ENCODE measurements at places on chromosomes 12 and 14.

GRCh38 chr12:34386016-34386415, 363.7 kb downstream of the ALG10 start:
- DNase-seq, result no peak

DNA sequence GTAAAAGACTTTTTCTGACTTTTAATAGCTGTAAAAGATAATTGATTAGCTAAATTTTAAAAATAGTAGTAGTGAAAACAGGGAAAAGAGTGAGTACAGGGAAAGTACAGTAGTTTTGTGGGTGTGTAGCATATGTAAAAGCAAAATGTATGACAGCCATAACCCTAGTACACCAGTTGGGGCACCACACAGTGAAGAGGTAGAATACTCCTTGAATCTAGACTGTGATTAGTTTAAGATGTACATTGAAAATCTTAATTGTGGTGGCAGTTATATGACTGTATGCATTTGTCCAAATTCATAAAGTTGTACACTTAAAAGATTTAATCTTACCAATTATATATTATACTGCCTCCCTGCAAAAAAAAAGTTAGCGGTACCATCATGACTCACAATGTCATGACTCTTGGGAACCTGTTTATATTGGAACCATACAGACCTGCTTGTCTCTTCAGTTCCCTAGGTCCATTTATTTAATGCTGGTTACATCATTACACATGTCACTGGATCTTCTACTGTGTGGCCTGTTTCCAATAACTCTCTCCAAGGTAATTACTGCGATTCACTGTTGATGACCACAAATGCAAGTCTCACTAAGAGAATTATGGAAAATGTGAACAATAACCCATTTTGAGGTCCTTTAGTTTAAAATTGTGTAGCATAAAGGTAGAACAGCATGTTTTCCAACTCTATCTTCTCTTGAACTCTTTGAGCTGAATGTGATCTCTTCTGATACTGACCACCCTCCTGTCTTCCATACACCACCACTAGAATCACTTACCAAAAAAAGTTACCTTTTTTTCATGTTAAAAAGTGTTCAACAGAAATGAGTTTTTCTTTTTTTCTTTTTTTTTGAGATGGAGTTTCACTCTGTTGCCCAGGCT, 264.2 kb upstream of the AMIGO2 start:
- DNase-seq, result no peak

DNA sequence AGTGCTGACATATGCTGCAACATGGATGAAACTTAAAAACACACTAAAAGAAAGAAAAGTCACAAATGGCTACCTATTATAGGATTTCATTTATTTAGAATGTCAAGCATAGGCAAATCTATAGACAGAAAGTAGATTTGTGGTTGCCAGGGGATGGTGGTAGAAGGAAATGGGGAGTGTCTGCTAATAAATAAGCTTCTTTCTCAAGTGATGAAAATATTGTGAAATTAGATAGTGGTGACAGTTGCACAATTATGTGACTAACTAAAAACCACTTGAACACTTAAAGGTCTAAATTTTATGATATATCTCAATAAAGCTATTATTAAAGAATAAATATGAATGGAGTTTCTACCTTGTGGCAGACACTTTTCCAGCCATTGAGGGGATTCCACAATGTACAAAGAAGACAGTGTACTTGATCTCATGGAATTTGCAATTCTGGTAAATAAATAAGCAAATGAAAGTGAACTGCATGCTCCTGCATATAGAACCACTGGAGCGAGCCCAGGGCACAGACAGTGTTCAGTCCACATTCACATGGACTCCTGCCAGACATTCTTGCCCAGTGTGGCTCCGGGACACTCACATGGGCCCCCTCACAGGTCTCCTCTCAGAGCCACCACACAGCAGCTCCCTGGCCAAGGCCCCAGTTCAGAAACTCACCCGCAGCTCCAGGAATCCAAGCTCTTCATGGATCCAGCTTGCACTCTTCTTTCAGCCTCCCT, 107.1 kb upstream of the ARID2 start:
- peak; percentile 20 for DNase-seq

GRCh38 chr14:55109836-55110235, 19.2 kb upstream of the LGALS3 start:
- no peak for DNase-seq

DNA sequence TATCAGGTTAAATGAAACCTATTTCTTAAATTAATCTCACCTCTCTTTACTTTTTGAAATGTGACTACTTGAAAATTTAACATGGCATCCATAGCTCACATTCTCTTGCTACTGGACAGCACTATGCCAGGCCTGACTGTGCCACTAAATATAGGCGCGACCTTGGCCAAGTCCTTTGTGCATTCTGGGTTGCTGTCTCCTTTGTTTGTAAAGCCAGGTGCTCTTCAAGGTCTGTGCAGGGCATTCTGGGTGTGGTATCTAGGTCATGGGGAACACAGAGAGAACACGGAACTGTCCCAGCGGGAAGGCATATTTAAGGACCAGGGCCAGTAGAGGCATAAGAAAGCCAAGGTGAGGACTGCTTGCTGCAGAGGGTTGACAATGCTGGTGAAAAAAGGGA, 121.2 kb downstream of the ZNF664 start:
- no peak for DNase-seq

- peak; percentile 55 for DNase-seq
Observed at GRCh38 chr12:107731366-107731765, 29.6 kb downstream of the PRDM4 start.

- DNase-seq, result no peak
Observed at GRCh38 chr12:60834372-60834771, 1238.5 kb downstream of the SLC16A7 start.

GRCh38 chr12:4346931-4347330, 25.9 kb downstream of the TIGAR start:
- no peak for DNase-seq

GRCh38 chr12:123271001-123271668, 521 bp downstream of the CDK2AP1 start:
- DNase-seq, result peak; percentile 16

- no peak for DNase-seq
Observed at GRCh38 chr12:58870595-58870994, 49.7 kb downstream of the LRIG3 start.

GRCh38 chr14:24377126-24377525, 9.1 kb downstream of the NFATC4 start:
- DNase-seq, result no peak

DNA sequence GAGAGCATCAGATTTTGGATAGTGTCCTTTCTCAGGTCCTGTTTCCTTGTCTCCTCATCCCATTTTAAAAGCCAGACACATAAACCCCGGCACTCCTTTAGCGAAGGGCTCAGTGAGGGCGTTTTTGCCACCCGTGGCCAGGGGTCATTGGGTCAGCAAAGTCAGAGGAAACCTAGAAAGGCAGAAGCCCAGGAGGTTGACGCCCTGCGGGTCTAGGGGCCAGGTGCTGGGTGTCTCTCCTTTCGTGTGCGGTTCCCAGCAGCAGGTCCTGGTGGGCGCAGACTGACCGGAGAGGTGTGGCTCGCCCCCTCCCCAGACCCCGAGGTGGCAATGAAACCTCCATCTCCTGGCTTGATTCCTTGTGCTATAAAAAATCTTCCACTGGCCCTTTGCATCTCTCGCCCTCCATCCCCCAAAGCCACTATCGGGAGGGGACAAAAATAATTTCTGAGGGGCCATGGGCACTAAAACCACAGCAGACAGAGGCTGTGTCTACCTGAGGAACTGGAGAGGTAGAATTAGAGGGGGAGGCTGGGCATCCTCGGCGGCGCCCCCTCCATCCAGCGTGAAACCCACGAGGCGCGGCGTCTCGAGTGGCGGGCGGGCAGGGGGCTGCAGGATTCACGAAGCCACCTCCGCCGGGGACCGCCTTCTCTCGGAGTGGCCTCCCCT, 858 bp upstream of the FRMD6 start:
- no peak for DNase-seq

- DNase-seq, result no peak
Observed at GRCh38 chr14:55370883-55371455, 40.7 kb downstream of the ATG14 start.

DNA sequence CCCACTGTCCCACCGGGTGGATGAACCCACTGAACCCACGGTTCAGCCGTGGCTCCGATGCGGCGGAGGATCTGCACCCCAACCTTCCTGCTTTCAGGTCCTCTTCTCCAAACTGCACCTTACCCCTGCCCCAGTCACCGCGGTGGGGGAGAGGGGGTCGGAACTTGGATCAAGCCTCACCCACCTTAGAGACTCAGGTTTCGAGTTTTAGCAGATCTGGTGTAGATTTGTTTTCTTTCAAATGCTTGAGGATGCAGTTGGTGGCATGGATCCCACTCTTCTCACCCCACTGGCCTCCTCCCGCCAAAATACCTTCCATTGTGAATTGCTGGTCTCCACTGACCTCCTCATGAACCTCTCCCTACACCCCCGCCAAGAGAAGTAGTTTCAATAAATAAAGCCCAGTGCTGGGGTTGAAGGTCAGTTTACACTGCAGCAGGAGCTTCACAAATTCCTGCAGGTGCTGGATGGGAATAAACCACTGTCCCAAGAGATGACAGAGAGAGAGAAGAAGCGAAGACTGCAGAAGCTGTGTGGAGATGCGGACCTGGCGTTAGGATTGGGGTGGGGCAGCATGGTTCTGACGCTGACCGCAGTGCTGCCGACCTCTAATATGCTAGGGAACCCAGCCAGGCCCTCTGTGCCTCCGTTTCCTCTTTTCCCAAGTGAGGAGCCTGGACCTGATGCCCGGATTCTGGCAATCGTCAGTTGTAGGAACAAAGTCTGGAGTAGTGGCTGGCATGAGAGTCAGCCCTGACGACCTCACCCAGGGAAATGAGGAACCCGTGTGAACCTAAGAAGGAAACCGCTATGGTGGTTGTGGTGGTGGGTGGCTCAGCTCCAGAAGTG, 7.4 kb downstream of the TTC6 start:
- DNase-seq, result no peak

DNA sequence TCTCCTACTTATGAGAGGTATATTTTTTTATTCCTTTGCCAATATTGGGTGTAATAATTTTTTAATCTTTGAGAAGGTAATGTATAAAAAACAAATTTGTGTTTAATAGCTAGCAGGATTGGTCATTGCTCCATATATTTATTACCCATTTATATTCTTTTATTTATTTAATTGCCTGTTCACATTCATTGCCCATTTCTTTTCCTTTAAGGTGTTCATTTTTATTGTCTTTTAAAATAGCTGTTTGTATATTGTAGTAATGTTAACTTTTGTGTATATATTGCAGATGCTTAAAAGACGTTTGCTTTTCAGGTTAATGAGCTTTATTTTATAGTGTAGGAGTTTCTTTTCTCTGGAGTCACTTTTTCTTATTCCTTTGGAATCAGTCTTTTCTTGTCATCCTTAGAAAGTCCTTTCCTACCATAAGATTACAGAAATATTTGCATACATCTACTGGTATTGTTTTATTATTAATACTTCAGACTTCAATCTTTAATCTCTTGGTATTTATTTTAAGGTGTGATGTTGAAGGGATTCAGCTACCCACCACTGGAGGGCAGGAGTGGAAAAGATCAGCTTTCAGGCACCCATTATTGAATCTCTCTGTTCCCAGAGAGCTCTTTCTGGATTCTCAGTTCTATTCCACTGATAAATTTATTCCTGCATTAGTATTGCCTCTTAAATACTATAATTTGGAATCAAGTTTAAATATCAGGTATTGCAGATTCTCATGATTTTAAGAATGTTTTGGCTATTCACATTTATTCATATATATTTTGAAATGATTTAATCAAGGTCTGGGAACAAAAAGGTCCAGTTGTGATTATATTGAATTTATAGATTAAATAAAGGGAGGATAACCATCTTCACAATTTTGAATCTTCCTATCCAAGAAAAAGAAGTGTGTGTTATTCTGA, 17.3 kb downstream of the PPM1A start:
- peak; percentile 35 for DNase-seq

GRCh38 chr14:96965885-96966595, 168.9 kb downstream of the VRK1 start:
- no peak for DNase-seq

GRCh38 chr12:19035536-19035935, 94.0 kb upstream of the PLEKHA5 start:
- peak; percentile 8 for DNase-seq

Data from bronchial epithelial cell (primary cell).